ENCODE measurements at places on chromosomes 7 and 10.

- no peak for DNase-seq
Measured at GRCh38 chr10:49114718-49115014, 656 bp downstream of the VSTM4 start.

- no peak for DNase-seq
Measured at GRCh38 chr10:73497623-73498022, 1.8 kb upstream of the PPP3CB start.

GRCh38 chr7:45088821-45089340 is at the start of gene NACAD:
Gene NACAD (minus strand): TSS chr7:45088969. CDS start chr7:45088894, 75 bp downstream.
- DNase-seq: peak; percentile 98

GRCh38 chr7:158161194-158161593 is 426.4 kb downstream of the PTPRN2 start:
- no peak for DNase-seq

DNA sequence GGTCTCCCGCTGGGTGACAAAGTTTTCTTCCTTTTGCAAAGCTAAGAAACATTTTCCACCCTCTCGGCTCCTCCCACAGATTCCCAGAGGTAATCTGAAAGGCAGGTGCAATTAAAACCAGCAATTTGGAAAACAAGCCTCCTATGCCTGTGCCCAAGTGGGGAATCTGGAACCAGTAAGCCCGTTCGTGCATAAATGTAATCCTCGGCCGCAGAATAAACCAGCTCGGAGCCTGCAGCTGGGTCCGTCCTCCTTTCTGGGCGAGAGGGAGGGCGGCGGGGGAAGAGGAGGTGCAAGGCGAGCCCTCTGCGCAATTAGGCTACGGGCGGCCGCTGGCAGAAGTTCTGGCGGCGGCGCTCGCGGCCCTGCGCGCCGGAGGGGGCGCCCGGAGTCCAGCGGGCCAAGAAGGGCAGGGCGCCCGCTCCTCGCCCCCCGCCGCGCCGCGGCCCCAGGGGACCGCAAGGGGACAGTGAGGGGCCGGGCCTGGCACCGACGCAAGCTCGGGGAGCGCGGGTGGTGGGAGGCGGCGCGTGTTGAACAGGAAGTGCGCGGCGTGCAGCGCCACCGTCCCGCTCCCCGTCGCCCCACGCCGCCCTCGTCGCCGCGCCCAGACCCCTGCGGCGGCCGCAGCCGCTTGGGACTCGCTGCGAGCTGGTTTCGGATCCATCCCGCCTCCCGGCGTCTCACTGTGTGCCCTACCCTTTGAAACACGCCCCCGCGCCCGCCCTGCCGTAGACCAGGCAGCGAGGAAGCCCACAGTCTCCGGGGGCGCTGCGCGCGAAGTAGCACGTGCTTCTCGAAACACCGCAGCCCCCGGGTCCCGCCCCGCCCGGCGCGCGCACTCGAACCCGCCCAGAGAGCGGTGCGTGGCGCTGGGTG is at the start of gene PRKAG2:
PRKAG2 (minus strand) TSS at position 217 of the 879 bp plus-strand sequence. CDS start 495 bp downstream, outside the sequence.
- DNase-seq: no peak

DNA sequence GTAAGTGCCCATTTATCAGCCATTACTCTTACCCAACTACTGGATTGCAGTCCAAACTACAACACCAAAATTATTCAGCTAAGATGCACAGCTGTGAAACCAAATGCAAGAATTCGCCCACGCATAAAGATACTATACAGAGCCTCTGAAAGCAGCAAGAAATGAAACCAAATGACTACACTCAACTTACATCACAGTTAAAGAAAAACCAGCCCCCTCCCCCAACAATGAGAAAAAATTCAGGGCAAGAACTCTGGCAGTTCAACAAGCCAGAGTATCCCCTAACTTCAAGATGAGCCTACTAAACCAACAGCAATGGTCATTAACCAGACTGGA is 209.1 kb upstream of the VWC2 start:
- no peak for DNase-seq

DNA sequence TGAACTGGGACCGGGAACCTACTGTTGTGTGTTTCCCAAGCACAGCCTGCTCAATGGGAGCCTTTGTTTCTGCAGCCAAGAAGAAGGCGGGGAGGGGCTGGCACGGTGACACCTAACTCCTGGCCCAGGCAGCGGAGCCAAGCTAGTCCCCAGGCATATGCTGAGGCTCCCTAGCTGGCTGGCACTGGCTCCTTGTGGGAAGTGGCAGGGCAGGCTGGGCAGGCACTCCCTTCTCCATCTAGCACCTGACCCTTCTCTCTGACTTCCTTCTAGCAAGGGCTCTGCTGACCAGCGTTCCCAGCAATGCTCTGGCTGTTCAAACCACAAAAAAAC is 325.0 kb downstream of the PLXNA4 start:
- peak; percentile 71 for DNase-seq

DNA sequence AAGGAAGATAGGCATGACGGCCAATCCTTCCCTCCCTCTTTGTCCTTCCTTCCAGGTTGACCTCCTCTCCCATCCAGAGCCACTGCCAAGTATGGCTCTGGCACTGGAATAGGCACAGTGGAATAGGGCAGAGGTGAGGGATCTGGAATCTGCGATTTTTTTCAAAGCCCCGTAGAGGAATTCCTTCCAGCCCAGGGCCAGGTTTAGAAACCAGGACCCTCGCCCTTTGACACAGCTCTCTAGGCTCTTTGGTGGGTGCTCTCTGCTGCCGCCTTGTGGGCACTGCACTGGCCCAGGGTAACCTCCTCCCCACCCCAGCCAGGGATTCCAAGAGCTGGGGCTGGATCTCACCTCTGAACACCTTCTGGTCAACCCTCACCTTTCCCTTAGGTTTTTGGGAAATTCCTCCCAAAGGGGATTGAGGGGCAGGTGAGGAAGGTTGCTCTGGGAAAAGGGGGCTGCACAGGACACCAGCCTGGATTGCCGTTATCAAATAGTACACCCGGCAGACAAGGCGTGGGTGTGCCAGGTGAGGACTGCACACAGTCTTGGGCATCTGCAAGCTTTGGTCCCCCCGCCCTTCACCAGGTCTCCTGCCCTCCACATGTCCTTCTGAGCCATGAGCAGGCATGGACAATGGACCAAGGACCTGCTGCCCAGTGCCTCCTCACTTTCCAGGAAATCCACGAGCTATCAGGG is 22.8 kb downstream of the C10orf105 start:
- no peak for DNase-seq

DNA sequence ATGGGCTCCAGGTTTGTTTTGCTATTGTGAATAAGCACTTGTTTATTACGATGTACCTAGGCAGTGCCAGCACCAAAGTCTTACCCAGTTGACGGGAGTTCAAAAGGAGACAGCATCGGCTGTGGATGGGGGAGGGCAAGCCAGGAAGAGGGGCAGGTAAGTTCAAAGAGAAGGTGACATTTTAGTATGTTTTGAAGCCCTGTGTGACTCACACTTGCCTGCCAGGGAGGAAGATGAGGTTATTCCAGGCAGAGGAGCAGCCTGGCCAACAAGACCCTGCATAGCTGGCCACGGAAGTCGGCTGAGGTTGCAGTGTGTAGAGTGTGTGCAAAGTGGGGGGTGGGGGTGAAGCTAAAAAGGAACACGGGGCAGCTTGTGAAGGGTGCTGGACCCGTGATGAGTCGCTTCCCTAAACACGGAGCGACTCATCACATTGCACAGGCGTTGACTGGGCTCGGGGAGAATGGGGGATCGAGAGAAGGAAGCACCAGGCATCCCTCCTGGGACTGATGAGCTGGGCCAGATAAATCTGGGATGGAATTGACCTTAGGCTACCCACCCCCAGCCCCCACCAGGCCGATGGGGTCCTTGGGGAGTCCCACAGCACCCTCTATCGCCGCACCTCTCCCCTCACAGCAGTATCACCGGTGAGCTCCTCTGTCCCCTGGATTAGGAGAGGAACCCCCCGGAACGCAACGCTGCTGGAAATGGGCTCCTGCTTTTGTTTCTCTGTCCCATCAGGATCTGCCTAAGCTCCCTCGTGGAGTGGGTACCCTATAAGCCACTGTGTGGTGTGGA is 97.9 kb upstream of the IKZF1 start:
- DNase-seq: no peak

GRCh38 chr7:101308245-101309085 is 13.1 kb downstream of the IFT22 start:
- DNase-seq: no peak

Measured in anterior cingulate cortex (tissue), 58 donors.